ENCODE measurements at places on chromosomes 3 and 15.

DNA sequence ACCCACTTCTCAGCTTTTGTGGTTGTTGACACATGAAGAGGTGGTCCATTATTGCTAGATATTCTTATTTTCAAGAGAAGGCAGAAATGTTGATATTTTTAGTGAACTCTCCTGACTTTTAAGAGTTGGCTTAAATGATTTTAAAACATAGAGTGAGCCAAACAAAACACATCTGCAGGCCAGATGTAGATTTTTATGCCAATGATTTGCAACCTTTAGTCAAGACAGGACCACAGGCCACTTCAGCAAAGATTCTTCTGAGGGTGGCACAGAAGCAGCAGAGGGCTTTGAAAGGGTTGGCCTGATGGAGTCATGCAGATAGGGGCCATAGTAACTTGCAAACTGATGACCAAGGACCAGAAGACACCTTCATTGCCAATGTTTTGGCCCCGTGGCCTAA lies 276.5 kb upstream of the P2RY1 start:
- DNase-seq: no peak

DNA sequence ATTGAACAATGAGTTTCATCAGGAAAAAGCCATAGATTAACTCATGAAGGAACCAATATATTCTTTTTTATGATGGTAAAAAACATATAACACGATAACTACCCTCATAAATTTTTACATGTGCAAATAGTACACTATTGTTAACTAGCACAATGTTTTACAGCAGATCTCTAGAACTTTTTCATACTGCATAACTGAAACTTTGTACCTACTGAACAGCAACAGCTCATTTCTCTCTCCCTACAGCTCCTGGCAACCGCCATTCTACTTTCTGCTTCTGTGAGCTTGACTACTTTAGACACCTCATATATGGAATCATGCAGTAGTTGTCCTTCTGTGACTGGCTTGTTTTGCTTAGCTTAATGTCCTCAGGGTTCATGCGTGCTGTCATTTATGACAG lies 235.4 kb downstream of the NFKBIZ start:
- DNase-seq: no peak

DNA sequence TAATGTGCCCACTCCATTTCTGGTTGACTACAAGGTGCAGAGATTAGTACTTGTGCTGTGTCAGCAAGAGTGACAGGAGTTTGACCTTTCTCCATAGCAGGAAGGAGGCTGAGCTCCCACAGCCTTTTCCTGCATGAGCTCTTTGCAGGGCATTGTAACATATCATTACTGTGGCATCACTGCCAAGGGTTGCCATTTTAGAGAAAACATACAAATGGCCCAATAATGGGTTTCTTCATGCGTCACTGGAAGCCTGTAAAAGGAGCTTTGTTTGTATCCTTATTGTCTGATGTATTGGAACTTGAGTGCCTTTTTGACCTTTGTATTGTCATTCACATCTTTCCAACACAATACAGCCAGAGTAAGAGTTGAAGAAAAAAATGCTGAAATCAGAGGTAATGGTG lies 323.0 kb upstream of the CDIN1 start:
- DNase-seq: no peak

DNA sequence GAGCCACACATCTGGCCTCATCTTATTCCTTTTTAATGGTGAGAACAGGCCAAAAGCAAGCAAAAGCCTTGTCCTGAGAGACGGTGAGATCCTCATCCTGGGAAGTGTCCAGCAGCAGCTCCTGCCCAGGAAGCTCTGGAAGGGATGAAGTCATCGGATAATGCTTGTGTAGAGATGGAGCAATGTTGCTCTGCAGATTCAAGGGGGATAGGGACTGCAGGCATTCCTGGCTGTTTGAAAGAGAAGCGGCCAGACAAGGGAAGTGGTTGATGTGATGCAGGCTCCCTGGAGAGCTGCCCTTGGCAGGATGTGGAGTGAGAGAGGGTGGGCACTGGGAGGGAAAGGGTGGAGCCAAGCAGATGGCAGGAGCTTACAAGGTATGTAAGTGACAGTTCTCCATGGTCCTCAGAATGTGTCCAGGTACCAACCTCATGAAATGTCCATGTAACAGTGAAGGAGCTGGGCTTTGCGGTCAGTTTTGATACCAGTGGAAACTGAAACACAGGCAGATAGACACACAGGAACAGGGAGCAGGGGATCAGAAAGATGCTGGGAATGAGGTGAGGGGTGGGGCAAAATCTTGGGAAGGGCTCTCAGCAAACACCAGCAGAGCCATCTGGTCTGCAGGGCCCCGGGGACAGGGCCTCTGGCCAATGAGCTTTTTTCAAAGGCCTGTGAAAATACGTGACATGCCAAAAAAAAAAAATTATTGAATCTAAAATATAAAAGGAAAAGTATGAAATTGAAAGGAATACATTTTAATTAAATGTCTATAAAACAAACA lies 32.2 kb upstream of the LACTB start:
- DNase-seq: no peak

- no peak for DNase-seq
Measured at GRCh38 chr15:84010246-84010645, 225.3 kb upstream of the GOLGA6L4 start.

DNA sequence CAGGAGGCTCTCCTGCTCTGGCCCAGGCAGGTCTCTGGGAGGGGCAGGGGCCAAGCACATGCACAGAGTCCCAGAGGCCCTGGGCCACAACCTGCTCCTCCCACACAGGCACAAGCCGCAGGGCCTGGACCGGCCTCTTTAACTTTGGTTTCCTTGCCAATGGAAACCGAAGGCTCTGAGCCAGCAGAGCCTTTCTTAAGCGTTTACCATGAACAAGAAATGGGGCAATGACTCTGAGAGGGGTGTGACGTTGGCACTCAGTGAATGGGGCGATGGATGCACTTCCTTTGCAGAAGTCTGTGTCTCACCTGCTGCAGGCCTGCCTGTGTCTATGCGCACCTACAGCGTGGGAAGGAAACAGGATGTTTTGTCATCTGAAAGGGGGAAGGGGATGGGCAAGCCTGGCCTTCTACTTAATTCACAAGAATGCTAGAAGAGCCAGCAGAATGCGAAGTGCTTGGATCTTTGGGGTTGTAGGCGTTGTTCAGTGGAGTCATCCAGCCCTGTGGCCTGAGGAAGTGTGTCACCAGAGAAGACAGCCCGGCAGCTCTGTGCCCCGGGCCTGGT lies 41.8 kb downstream of the IFT122 start:
- DNase-seq: peak; percentile 68

GRCh38 chr15:66126031-66126441 lies 127.5 kb downstream of the MEGF11 start:
- DNase-seq: no peak

DNA sequence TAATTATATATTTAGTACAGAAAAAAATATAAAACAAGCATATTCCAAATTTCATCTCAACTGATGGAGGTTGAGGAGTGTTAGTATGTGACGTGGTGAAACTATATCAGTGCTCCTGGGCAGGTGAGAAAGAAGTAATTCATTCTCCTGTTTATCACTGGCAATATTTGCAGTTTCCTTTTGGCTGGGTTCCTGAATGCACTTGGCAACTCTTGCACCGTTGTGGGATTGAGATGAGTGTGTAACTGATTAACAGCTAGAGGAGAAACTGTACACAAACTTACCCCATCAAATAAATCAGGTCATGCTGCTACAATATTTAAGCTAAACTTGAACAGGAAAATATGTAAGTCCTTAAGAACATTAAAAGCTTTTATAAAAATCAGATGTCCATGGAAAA lies 2.1 kb upstream of the ATP13A4 start:
- no peak for DNase-seq

GRCh38 chr3:43410592-43410991 lies 124.3 kb downstream of the SNRK start:
- no peak for DNase-seq

DNA sequence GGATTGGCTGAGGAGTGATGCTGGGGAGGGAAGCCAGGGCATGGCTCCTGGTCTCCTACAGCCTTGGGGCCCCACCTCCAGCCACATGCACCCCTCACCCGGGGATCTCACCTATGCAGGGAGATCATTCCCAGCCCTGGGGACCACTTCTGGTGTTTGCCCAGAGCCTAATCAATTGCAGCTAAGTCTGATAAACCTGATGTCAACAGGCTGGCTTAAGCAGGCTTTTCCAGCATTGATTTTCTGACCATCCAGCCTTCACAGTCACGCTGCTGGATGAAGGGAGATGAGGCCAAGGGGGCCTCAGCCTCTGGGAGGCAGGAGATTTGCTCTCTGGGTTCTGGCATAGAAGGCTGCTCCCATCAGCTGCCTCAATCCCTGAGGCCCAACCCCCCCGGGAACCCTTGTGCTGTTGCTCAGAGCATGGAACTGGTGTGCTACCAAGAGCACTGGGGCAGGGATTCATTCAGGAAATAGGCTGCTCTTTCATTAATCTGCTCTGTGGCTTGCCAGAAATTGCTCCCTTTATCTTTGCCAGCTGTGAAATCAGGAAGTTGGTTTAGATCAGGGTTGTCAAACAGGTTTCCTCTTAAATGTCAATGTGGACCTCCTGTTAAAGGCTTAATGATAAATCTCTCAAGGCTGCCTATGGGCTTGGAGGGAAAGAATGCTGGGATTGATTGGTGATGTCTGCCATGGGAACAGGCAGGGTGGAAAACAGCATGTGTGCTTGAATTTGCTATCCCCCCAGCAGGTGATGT lies 19.0 kb downstream of the FAM3D start:
- no peak for DNase-seq

DNA sequence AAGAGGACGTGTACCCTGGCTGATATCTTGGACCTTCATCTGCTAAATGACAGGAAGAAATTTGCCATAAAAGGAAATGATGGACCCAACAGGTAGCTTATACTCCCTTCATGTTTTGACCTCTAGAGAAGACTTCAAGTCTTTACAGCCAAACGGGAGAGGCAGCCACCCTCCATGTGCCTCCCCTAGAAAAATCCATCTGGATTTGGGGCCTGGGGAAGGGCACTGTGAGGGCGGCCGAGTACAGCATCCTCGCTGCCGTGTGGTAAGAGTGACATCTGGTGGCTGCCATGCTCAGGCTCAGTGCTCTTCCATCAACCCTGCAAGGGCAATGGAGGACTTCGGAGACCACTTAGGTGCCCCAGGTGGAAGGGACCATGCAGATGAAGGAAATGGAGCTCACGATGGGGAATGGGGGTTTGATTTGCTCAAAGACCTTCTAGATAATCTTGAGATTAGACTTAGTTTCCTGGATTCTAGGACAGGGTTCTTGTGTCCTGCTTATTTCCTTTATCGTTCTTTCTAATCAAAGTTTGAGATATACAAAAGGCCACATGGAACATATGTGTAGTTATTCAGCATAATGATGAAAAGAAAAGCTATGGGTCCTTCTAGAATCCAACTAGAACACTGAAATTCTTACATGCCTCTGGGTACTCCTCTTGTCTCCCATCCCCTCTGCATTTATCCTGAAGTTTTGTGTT lies 44.4 kb downstream of the AQP9 start:
- peak; percentile 16 for DNase-seq

DNA sequence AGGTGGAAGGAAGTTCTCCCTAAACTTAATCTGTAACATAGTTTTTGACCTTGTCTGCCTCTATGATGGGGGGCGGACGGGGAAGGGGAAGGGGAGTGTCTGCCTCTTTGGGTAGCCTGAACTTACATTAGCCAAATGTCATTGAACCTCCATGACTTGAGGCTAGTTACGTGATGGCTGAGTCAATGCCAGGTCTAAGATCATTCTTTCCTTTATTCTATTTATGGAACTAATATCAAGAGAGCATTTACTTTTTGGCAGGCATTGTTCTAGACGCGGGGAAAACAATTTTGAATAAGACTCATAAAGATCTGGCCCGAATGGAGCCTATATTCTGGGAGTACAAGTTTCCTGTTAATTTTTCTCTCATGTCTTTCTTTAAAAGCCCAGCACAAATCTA lies 340.7 kb upstream of the C2CD4B start:
- no peak for DNase-seq

- DNase-seq: peak; percentile 56
Measured at GRCh38 chr3:181700168-181701087, 11.3 kb upstream of the SOX2 start.

GRCh38 chr15:73322665-73323373 lies 45.9 kb downstream of the HCN4 start:
- no peak for DNase-seq

GRCh38 chr3:106242781-106243180 lies 374.0 kb upstream of the CBLB start:
- DNase-seq: no peak

DNA sequence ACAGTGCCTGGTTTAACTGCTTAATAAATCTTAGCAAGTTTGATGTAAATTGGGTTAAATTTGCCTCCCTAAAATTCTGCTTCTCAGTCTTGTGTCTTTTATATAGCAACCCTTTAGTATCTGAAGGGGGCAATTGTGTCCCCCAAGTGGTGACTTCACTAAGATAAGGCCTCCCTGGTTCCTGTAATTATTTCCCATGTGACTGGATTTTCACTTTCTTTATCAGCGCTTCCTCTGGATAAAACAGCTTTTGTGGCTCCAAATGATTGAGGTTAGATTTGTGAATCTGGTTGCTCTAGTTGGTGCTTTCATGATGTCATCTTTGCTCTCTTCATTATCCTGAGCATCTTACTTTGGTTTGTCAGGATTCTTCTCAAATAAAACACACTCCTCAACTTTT lies 334.3 kb upstream of the CTDSPL start:
- DNase-seq: no peak

- DNase-seq: no peak
Measured at GRCh38 chr15:69604072-69604411, 151.4 kb downstream of the RPLP1 start.

GRCh38 chr3:64238971-64239667 lies 13.9 kb upstream of the PRICKLE2 start:
- no peak for DNase-seq

- no peak for DNase-seq
Measured at GRCh38 chr3:107981471-107982111, 109.2 kb downstream of the CD47 start.

GRCh38 chr15:62821384-62822131 lies 221.0 kb upstream of the TPM1 start:
- DNase-seq: no peak

- DNase-seq: peak; percentile 80
Measured at GRCh38 chr3:101803173-101803782, 24.3 kb downstream of the NXPE3 start.

- DNase-seq: no peak
Measured at GRCh38 chr3:37032961-37033360, 39.6 kb downstream of the MLH1 start.

DNA sequence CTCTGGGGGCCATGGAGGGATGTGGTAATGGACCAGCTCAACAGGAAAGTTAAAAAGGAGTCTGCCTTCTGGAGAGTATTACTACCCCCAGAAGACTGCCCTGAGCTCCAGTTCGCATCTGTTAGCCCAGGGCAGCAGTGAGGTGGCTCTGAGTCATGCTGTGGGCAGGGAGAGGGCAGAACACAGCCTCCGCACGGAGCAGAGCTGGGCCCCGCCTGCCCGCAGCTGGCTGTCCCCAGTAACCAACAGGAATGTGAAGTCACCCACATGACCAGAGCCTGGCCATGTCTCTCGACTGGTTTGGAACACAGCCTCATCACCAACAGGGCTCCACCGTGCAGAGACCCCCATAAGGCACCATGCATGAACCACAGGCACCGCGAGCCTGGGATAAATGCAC lies 62.1 kb downstream of the CYFIP1 start:
- DNase-seq: no peak

- no peak for DNase-seq
Measured at GRCh38 chr15:39934397-39935071, 619 bp downstream of the EIF2AK4 start.

GRCh38 chr3:190397889-190398288 lies 9.9 kb downstream of the CLDN16 start:
- no peak for DNase-seq

- no peak for DNase-seq
Measured at GRCh38 chr3:151226088-151226563, 23.1 kb upstream of the GPR171 start.
